AML-193 (cell line): ENCODE measurements at places on chromosomes 6 and 20.
A peak's percentile ranks its signal among the peaks of the same experiment; 100 is the strongest.

DNA sequence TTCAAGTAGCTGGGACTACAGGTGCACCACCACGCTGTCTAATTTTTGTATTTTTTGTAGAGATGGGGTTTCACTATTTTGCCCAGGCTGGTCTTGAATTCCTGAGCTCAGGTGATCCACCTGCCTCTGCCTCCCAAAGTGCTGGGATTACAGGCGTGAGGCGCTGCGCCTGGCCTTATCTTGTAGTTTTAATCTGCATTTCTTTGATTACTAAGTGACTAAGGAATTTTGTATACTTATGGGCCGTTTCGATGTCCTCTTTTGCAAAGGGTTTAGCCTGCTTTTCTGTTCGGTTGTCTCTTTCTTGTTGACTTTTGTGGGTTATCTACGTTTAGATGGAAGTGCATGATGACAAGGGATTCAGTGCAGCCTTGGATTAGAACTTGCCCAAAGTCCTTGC, 500.6 kb downstream of the QKI start:
- no peak for DNase-seq

DNA sequence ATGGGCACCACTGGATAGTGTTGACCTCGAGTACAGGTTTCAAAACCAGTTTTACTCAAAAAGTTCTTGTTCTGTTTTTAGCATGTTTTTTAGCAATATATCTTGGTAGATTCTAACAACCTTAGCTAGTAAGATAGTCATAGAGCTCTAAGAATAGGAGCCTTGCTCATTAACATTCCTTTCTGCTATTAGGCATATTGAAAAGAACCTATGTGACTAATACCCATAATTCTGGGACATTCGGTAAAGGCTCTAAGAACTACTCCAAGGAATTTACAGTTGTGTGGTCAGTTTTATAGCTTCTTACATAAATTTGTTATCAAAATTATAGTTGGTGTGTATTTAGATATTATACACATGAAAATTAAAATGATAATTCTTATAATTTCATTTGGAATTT, 11.6 kb downstream of the SLC9A8 start:
- DNase-seq = no peak

DNA sequence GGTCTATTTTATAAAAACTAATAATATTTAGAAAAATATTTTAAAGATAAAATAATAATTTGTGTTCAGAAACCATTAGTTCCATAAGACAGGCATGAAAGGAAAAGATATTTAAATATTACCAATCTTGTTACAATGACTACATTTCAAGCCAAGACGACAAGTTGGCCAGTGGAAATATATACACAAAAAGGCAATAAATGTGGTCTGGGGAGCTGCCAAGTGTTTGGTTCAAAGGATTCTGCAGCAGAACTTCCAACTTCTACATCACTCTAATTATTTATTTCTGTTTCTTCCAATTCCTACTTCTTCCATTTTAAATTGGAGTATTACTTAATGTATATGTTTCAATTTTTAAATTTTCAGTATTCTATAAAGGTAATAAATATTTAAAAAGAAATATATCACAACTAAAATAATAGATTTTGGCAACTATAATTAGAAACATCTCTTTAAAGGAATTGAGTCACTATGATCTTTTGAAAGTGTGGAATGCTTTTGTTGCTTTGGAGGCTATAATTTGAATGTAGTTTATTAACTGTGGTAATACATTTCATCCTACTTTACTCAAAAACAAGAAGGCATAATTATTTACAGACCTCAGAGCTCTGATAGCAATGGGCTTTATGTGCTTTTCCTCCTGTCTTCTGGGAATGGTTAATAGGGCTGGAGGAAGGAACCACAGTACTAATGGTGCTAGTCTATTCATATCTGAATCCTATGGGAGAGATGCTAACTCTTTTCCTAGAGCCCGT, 129.7 kb upstream of the FAM184A start:
- DNase-seq = no peak

GRCh38 chr6:1516742-1517520, 92.8 kb upstream of the FOXC1 start:
- no peak for DNase-seq

GRCh38 chr6:5078121-5078669, 6.9 kb upstream of the PPP1R3G start:
- DNase-seq = peak; percentile 46

- no peak for DNase-seq
These were observed 221.9 kb upstream of the CDH4 start for GRCh38 chr20:61030130-61030529.

DNA sequence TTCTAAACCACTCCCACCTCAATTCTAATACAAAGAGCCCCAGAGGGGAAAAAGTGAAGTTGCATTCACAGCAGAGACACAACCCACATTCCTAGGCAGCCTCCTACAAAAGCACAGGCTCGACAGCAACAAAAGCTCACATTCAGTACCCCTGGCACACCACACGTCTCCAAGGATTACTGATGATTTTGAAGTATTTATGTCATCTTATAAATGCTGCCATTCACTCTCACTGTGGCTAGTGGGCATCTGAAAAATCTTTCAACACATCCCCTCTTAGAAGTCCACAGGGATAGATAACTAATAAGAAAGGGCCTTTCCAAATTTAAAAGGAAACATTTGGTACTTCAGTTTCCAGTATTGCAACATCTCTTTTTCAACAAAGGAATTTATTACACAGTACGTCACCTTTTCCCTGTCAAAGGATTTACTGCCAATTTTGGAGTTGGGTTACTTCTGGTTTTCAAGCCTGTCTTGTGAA, 146.7 kb downstream of the TASP1 start:
- no peak for DNase-seq

DNA sequence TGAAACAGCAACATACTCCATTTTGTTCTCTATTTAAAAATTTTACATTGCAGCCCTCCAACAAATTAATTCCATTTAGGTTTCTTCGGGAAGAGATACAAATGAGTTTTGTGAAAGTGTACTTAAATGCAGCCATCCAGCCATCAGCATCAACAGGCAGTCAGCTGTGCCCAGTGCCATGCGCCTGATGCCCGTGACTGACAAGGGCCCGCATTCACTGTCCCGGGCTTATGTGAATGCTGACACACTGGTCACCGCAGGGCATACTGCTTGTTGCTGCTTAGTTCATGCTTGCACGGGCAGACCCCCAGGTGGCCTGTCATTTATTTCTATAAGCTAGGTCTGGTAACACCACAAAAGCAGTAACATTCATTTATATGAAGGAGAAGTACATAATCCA, 224.9 kb upstream of the QKI start:
- DNase-seq = no peak

DNA sequence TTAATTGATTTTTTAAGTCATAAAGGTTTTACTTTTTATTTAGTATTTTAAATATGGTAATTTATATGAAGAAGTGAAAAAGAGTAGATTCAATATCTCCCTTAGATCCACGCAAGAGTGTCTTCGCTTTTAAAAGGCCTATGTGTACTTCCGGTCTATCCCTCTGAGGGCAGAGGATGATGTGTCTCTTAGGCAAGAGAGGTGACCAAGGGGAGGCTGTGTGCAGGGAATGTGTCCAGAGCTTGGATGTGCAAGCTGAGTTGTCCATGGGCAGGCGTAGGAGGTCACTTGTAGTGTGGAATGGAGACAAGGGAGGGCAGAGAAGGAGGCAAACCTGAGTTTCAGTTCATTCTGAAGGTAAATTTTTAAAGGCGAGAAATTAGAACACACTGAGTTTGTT, 113.9 kb downstream of the CRYBG1 start:
- no peak for DNase-seq

- no peak for DNase-seq
These were observed 39.6 kb downstream of the DZANK1 start for GRCh38 chr20:18427214-18427613.

DNA sequence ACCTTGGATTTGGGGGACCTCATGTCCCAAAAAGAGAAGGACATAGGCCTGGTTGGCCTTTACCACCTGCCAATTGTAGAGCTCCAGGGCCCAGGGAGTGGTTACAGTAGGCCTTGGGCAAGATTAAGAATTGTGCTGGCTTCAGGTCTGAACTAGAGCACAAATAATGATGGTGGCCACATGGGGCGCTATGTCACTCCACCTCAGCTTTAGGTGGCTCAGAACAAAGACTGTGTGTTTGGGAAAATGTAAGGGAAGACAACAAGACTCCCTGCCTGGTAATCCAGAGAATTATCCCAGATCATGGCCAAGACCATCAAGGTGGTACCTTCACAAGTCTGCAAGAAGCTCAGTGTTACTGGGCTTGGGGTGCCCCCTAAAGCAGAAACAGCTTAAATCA, 224.9 kb upstream of the OPRM1 start:
- no peak for DNase-seq

- no peak for DNase-seq
These were observed at the start of gene TFAP2A for GRCh38 chr6:10414756-10415616. Gene TFAP2A, minus strand, starts transcription at chr6:10415074. Its CDS starts 83 bp downstream, at chr6:10414991.

- no peak for DNase-seq
These were observed 63.3 kb downstream of the GNAS-AS1 start for GRCh38 chr20:58787211-58788005.

- no peak for DNase-seq
These were observed 212.4 kb upstream of the LRFN2 start for GRCh38 chr6:40799296-40800140.

DNA sequence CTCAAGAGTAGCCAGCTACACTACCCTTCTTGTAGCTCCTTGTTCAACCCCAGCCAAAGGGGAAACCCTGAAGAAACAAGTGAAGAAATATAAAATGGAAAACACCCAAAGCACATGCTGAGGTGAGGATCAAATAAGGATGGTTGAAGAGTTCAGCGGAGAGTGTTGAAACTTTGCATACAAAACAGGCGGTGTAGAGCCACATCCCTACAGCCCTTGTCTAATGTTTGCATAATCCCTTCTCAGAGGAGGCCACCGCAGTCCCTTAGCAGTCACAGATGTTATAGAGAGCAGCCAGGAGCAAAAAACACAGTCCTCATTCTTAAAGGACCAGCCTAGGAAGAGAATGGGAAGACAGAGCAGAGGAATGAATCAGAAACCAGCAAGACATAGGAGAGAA, 350.7 kb upstream of the SASH1 start:
- DNase-seq = no peak

GRCh38 chr6:25278261-25278913, 787 bp upstream of the CARMIL1 start:
- no peak for DNase-seq
